GM13976 (cell line): ENCODE measurements at places on chromosomes 3 and 15.

DNA sequence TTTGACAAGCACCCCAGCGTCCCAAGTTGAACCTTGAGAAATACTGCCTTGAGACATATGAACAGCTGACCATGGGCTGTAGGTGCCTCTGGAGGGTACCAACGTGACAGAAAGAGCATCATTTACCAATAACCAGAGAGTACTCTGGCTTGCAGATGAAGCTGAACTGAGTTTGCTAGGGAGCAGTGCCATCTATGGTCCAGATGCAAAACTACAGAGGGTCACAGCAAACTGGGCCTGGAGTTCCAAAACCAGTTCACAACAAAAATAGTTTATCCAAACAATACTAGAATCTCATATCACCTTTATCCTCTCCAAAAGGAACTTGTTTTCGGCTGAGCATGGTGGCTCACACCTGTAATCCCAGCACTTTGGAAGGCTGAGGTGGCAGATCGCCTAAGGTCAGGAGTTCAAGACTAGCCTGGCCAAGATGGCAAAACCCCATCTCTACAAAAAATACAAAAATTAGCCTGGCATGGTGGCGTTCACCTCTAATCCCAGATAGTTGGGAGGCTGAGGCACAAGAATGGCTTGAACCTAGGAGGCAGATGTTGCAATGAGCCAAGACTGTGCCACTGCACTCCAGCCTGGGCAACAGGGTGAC is 69.3 kb downstream of the CHAC1 start:
- peak; percentile 54 for DNase-seq

DNA sequence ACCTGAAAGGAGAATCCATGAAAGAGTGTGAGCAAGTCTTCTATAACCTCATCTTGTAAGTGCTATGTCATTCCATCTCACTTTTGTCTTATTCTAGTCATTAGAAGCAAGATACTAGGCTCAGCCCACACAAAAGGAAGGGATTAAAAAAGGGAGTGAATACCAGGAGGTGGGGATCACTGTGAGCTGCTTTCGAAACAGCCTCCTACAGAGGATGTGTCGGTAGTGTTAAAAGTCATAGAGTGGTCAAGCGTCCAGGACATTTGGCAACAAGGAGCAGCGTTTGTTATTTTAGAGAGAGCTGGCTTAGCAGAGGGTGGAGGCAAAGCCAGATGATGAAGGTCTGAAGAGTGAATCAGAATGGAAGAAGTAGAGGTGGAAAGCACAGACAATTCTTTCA is 11.7 kb upstream of the ZNF148 start:
- no peak for DNase-seq

- no peak for DNase-seq
Measured at GRCh38 chr3:79415356-79415755, 352.4 kb downstream of the ROBO1 start.

DNA sequence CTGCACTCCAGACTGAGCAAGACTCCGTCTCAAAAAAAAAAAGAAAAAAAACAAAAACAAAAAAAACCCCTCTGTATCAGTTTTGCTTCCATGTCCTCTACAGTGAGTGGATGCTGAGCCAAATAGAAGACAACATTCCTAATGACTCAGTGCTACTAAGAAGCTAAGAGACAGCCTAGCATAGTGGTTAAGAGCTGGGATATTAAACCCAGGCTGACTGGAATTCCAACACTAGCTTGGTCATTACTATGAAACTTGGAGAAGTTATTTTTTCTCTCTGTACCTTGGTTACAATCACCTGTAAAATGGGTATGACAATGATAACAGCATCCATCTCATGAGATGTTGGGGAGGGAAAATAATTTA is 60.9 kb upstream of the PYGO1 start:
- no peak for DNase-seq

DNA sequence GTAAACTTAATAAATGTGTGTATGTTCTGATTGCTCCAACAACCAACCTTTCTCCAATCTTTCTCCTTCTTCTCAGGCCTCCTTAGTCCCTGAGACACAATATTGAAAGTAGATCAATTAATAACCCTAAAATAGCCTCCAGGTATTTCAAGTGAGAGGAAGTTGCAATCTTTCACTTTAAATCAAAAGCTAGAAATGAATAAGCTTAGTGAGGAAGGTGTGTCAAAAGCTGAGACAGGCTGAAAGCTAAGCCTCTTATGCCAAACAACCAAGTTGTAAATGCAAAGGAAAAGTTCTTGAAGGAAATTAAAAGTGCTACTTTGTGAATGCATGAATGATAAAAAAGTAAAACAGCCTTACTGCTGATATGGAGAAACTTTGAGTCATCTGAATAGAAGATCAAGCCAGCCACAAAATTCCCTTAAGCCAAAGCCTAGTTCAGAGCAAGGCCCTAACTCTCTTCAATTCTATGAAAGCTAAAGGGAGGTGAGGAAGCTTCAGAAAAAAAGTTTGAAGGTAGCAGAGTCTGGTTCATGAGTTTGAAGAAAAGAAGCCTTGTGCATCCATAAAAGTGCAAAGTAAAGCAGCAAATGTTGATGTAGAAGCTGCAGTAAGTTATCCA is 38.6 kb downstream of the CCDC80 start:
- DNase-seq, result no peak

GRCh38 chr3:49148159-49148558 is 15.3 kb upstream of the LAMB2 start:
- no peak for DNase-seq

DNA sequence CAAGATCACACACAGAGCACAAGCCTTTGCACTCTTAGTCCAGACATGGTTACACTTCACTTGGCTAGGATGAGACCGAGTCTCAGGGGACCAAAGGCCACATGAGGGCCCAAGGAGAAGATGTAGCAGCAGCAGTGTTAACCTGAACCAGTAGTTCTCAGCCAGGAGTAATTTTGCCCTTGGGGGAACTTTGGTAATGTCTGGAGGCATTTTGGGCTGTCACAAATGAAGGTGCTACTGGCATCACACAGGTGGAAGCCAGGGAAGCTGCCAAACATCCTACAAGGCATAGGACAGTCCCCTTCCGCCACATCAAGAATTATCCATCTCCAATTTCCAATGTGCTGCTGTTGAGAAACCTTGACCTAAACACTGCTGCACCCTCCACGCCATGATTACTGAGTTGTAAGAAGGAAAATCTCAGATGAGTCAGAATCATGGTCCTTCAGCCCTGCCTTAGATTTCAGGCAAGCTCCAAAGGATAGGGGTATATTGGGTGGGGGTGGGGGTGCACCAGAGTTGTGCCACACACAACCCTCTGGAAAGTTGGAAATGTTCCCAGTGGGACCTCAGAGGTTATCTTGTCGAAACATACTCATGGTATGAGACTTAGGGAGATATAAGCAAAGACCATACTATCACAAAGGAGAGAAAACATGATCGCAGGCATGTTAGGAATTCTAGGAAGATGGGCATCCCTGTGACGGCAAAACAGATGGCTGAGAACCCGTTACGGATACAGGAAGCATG is 36.2 kb downstream of the SEMA5B start:
- DNase-seq, result no peak
